ENCODE measurements at places on chromosomes 13 and 19. TPM values are rescaled to one million over a fixed set of nuclear protein-coding genes. Genes with fewer than 3 reads are reported as not detected.

The ZNF682 gene
- total RNA-seq = 0.98 TPM

The CERS1 gene
- total RNA-seq = 7.7 TPM

The FCAR gene
- not detected for total RNA-seq

The WDR18 gene
- 111 TPM for total RNA-seq

The FPR3 gene
- not detected for total RNA-seq

The CDX2 gene
- not detected for total RNA-seq

The SPRY2 gene
- 9.2 TPM for total RNA-seq

The LAIR2 gene
- not detected for total RNA-seq

The KLF5 gene
- total RNA-seq = 7.9 TPM

The KANK3 gene
- total RNA-seq = 5.3 TPM

The CGB2 gene
- total RNA-seq = not detected

The KLK3 gene
- total RNA-seq = not detected

The PSPC1 gene
- total RNA-seq = 21.3 TPM

The LIM2 gene
- not detected for total RNA-seq

The ZNF534 gene
- not detected for total RNA-seq

The ZNF132 gene
- total RNA-seq = 7.8 TPM

The NOTCH3 gene
- 0.38 TPM for total RNA-seq

The FSD1 gene
- total RNA-seq = 12.7 TPM

The DNASE2 gene
- 68.6 TPM for total RNA-seq

The MEGF8 gene
- total RNA-seq = 36.8 TPM

The ZNF471 gene
- total RNA-seq = not detected

The UHRF1 gene
- total RNA-seq = 65.6 TPM

The CCDC106 gene
- 7.8 TPM for total RNA-seq

The DNAAF3 gene
- total RNA-seq = 30.9 TPM

The PRR12 gene
- total RNA-seq = 2.3 TPM

The FARP1 gene
- total RNA-seq = 27.9 TPM

The DHDH gene
- total RNA-seq = 4.4 TPM

The CACNA1A gene
- not detected for total RNA-seq

All from Caki2 (cell line).